WERI-Rb-1 (cell line): ENCODE measurements at places on chromosomes 6 and 20.

- no peak for DNase-seq
These were observed 29.5 kb upstream of the SHLD1 start for GRCh38 chr20:5720696-5721095.

GRCh38 chr6:5053038-5053437 lies 32.1 kb upstream of the PPP1R3G start:
- DNase-seq = no peak

GRCh38 chr6:21781128-21781527 lies 187.6 kb downstream of the SOX4 start:
- DNase-seq = no peak

GRCh38 chr6:113825781-113826180 lies 31.4 kb upstream of the MARCKS start:
- no peak for DNase-seq
